NCI-H1417 (cell line): ENCODE measurements at places on chromosomes 2 and 18.
A peak's percentile ranks its signal among the peaks of the same experiment; 100 is the strongest.

DNA sequence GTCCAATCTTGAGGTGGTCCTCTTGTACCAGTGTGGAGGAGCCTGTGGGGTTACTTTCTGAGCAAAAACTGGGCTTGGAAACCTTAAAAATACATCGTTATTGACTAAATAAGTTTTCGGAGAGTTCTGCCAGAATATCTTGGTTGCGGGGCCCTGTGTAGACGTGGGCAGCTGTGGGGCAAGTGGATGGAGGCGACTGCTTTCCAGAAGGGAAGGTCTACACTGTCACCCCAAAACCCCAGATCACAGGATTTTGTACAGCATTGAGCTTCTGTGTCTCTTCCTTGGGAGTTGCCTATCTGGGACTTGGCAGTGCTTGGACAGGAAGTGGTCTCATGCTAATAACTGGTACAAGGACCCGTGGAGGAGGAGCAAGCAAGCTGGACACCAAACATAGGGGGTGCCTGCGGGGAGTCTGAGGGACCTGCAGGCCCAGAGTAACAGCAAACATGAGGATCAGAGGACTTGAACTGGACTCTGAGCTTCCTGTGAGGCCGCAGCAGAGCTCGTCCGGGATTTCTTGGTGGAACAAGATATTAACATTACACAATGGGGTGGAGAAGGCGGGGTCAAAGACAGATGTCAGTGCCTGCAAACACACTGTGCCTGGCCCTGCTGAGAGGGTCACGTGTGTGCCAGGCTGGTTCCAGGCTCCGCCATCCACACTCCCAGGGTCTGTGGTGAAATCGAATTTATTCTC lies 48.0 kb upstream of the CTLA4 start:
- no peak for DNase-seq

GRCh38 chr18:60675801-60676200 lies 303.2 kb upstream of the MC4R start:
- peak; percentile 30 for DNase-seq

DNA sequence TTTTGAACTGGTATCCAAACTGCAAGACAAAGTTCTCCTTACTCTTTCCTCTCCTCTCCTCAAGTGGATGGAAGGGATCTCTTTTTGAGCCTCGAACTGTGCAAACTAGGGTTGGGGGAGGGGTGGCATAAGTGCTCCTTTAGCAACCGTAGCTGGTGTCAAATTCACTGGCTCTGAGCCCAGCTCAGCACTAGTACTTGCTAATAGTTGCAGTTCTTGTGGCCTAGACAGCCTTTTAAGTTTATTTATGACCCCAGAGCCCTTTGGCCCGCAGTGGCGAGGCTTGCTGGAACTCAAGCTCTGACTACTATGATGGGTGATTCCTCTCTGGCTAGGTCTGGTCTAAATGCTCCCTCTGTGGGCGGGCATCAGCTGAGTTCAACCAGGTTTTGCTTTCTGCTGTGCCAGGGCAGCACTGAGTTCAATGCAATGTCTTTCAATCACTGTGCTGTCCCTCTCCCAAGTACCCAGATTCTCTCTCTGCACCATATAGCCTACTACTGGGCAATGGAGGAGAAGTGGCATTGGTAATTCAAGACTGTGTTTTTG lies 528.4 kb upstream of the SYT4 start:
- DNase-seq: peak; percentile 61

DNA sequence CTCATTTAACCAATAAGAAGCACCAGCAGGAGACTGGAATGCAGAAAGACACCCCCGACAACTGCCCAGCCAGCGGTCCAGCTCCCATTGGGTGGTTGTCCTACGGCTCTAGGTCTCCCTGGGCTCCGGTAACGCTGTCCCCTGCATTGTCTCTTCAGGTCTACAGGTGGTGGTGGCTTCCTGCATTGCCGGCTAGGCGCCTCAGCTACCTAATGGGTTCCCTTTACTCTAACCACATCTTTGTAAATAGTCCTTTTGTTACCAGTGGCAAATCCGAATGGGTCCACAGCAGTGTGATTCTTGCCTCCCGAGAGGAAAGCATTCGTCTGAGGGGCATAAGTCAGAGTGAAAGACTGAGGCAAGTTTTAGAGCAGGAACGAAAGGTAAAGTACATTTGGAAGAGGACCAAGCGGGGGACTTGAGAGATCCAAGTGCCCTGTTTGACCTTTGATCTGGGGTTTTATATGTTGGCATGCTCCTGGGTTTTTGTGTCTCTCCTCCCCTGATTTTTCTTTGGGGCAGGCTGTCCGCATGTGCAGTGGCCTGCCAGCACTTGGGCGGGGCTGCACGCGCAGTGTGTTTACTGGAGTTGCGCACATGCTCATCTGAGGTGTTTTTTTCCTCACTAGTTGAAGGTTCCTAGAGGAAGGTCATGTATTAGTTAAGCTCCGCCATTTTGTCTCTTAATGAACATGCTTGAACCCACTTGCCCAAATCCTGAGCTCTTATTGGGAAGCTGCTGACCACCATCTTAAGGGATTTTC lies 11.0 kb downstream of the FABP1 start:
- no peak for DNase-seq

DNA sequence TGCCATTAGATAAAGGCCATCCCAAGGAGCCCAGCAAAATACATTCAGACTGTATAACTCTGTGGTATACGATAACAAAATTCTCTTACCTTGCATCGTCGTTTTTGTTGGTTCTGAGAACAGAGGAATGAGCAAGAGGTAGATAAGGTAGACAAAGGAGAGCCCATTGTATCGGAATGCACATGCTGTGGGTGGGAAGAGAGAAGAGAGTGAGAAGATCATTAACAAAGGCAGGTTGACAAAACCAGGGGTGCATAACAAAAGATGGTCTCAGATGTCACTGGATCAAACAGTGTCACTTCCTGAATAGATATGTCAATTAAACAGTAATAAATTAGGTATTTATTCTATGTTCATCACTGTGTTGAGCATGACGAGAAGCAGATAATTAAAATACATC lies 83.3 kb downstream of the PIEZO2 start:
- no peak for DNase-seq

DNA sequence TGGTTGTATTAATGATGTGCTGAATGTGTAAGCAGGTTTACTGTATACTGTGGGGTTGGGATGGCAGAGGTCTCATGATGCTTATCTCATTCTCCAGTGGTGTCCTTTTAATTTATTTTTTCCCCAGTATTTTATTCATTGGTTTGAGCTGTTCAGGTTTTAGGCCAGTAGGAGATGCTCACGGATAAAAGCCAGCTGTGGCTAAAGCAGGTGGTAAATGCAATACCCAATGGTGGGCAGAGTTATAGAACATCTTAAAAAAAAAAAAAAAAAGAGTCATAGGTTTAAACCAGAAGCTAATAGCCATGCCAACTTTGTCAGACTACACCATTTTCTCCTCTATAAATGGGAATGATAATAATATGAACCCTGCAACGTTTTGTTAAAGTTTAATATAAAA lies 57.8 kb upstream of the NEUROD1 start:
- no peak for DNase-seq

DNA sequence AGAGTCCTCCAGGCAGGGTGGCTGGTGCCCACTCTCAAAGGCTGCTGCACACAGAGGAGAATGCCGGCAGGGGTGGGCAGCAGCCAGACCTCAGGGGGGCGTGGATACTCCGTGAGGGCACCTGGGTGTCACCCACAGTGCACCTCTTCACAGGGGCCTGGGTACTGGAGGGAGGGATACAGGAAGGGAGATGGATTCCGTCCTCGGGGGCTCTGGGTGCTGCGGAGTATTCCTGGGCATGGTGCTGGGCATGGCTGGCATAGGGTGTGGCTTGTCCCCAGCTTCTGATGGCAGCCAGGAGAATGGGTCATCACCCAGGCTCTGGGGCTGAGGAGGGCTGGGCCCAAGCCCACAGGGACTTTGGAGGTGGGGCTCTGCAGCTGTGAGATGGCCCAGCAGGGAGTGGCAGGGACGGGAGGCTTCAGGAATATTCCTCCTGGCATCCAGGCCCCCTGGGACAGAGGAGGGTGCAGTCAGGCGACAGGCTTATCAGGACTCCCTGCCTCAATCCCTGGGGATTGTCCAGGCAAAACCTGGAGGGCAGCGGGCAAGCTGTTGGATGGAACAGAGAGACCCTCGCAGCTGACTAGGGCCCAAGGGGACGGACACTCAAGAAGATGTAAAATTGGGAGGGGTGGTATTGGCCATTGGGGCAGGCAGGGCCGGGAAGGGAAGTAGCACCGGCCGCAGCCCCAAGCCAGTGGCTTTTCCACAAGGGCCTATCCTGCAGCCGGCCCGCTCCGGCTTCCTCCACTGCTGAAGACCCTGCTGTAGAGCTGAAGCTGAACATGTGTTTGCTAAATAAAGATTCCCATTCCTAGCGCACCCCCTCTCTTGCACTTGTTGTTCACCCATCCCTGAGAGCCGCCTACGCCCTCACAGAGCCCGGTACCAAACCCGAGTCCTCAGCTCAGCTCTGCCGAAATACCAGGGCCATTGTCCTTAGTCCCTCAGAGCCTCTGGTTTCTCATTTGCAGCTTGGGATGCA lies 5.7 kb upstream of the KLHL30 start:
- no peak for DNase-seq

DNA sequence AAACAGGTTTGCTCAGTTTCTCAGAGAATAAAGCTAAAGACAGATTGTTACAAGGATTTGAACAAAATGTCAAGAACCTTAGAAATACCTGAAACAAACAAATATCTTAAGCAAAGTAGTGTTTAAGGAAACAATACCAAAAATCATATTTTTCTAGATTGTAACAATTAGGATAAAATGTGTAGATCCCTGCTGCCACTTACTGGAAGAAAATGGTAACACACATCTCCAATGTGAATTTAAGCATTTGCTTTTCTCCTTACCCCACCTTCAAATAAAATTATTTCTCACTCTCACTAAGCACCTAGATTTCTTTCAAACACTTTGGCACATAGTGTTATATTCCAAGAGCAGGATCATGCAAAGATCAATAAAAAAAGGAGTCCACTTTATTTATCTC lies 34.9 kb downstream of the SUCLG1 start:
- DNase-seq: no peak

- no peak for DNase-seq
These were observed 90.3 kb downstream of the COX7A2L start for GRCh38 chr2:42270757-42271156.

GRCh38 chr18:30971338-30971956 lies 71.1 kb downstream of the DSC3 start:
- peak; percentile 76 for DNase-seq

- DNase-seq: no peak
These were observed 14.6 kb upstream of the SEMA4C start for GRCh38 chr2:96884299-96885094.

GRCh38 chr18:60339018-60339417 lies 33.6 kb downstream of the MC4R start:
- no peak for DNase-seq

- DNase-seq: no peak
These were observed 43.6 kb downstream of the GRHL1 start for GRCh38 chr2:9995059-9995458.

DNA sequence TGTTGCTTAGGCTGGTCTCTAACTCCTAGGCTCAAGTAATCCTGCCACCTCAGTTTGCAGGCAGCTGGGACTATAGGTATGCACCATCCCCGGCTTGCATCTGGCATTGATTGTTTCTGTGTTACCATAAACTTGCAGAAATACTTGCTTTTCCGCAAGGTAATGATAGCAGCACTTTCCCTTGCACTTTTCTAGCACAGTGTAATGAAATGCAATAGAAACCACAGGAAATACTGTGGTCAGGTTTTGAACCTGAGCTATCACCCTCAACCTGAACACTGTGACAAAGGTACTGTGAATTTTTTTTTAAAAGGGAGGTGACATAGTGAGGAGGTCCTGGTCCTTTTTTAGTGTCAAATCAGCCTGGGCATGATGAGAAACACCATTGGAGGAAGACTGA lies 38.3 kb downstream of the DHRS9 start:
- no peak for DNase-seq

GRCh38 chr2:206213514-206213845 lies 53.8 kb downstream of the EEF1B2 start:
- no peak for DNase-seq

- no peak for DNase-seq
These were observed 110.7 kb downstream of the MDH1 start for GRCh38 chr2:63699549-63699839.

- DNase-seq: no peak
These were observed 2.6 kb upstream of the HOXD13 start for GRCh38 chr2:176089843-176090395.

- no peak for DNase-seq
These were observed 1148.1 kb upstream of the FANCL start for GRCh38 chr2:59389240-59389639.

DNA sequence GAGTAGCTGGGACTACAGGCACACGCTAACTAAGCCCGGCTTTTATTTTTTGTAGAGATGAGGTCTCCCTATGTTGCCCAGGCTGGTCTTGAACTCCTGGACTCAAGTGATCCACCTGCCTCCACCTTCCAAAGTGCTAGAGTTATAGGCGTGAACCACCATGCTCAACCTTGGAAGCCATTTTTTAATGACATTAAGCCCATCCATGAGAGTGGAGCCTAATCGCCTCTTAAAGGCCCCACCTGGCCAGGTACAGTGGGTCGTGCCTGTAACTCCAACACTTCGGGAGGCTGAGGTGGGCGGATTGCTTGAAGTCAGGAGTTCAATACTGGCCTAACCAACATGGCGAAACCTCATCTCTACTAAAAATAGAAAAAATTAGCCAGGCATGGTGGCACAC lies 41.6 kb upstream of the TFCP2L1 start:
- DNase-seq: no peak

DNA sequence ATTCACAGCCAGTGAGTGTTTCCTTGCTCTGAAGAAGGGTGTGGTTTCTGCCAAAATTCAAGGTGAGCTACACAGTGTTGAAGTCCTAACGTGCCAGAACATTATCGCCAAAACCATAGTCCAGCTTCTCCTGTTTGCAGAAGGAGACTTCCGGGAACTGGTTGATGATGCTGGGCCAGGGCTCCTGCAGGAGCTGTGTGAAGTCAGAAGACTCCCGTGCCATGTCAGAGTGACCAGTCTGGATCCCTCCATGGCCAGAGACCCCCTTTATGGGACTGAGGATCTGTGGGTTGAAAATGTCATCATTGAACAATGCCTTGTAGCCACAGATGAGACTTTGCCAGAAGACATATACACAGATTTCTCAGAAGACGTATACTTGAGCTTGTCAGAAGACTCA lies 96.0 kb upstream of the RAB12 start:
- DNase-seq: no peak

- no peak for DNase-seq
These were observed 354.3 kb upstream of the ID2 start for GRCh38 chr2:8327371-8328100.

- DNase-seq: no peak
These were observed 49.0 kb downstream of the PIAS2 start for GRCh38 chr18:46868169-46868921.

DNA sequence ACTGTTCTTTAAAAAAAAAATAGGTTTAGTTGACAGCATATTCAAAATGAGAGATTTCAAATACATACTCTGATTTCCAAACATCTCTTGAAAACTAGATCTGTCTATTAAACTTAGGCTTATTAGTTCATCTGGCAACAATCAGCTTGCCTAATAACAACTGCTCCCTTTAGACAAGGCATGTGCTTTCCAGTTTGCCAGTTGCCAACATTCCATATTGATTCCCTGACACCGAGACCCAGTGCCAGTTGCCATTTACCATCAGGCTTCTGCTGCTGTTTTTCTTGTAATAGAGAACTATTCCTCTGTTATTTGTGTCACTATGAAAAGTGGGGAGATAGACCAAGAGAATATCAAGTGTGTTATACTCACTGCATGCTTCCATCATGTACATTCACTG lies 256.0 kb downstream of the C1D start:
- DNase-seq: no peak
